T-helper 17 cell (primary cell): ENCODE measurements at places on chromosomes 2 and 18.

DNA sequence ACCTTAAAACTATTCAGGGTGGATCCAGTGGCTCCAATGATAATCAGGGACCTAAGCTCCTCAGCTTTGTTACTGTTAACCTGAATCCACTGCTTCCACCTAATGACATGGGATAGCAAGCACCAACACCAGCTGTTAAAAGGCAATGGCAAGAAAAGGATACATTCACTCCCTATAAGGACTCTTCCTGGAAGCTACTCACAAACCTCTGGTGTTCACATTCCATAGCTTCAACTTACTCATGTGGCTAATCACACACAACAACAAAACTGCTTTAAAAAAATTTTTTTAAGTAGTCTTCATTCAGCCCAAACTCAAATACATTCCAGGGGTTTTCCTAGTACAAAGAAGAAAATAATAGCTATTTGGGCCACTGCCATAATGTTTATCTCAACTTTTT is 24.5 kb downstream of the ROCK2 start:
- no peak for DNase-seq

- no peak for DNase-seq
Observed at GRCh38 chr2:181129364-181130056, 149.1 kb downstream of the UBE2E3 start.

- no peak for DNase-seq
Observed at GRCh38 chr2:242015108-242016065, 145.9 kb downstream of the RTP5 start.

DNA sequence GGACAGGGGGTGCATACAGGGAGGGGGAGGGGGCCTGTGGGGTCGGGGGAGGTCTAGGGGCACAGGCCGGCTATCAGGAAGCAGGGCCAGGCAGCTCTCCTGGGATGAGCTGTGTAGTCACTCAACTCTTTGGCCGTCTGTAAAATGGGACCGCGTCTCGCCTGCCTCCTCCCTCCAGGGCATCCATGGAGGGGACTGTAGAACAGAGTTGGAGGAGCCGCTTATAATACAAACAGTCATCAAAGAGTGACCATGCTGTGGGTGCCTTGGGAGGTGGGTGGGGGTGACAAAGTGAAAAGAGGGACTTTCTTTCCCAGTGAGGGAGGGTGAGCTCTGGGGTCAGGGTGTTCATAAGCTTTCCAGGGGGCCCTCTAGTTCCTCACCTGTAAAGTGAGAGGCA is 169.6 kb upstream of the HAAO start:
- no peak for DNase-seq

GRCh38 chr2:189249901-189250300 is 70.3 kb upstream of the COL5A2 start:
- no peak for DNase-seq

DNA sequence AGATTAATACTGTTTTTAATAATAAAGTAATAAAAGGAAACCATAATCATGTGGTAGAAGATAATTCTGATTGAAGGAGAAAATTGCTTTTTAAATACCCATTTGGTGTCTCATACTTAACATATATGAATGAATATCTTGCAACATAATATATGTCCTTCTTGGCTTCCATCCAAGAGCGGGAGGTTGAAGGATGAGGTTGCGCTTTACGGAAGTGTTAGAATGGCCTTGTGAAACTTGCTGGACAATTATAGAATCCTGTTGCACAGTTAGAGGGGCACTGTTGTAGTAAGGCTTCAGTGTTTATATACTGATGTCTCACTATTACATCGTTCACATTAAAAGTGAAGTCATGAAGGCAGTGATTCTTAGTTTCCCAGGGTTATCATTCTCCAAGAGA is 9.4 kb downstream of the INSIG2 start:
- DNase-seq: no peak

- peak; percentile 20 for DNase-seq
Observed at GRCh38 chr2:71100195-71100964, 29.6 kb downstream of the MCEE start.

DNA sequence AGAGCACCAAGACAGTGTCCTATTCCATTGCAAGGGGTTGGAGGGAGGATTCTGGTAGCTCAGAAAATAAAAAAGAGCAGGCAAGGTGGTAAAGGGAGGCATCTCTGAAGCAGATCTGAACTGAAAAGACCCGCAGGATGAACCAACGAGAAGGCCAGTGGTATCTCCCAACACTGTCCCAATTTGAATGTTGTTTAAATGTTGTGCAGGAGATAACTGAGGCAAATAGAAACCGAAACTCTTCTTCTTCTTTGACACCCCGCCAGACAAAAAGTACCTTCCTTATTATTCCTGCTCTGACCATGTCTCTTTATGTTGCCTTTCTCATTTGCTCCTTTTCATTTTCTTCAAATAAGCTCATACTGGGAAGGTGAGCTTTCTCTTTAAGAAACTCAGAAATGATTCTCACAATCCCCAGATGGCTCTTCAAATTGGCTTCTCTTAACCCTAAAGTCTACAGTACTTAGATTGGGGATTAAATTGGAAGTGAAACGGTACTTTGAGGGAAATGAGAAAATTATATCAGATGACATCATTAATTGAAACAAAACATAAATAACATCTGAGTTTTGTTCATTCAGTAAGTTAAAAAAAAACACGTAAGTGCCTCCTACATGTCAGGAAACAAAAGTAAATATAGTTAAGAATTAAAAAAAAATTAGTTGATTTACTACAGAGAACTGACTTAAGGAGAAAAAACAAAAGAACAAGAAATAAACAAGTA is 143.6 kb downstream of the WDPCP start:
- no peak for DNase-seq

- DNase-seq: no peak
Observed at GRCh38 chr2:17299891-17300540, 218.2 kb downstream of the RAD51AP2 start.
